ENCODE measurements at places on chromosomes 11 and 22. TPM values are rescaled to one million over a fixed set of nuclear protein-coding genes. Genes with fewer than 3 reads are reported as not detected.

DNA sequence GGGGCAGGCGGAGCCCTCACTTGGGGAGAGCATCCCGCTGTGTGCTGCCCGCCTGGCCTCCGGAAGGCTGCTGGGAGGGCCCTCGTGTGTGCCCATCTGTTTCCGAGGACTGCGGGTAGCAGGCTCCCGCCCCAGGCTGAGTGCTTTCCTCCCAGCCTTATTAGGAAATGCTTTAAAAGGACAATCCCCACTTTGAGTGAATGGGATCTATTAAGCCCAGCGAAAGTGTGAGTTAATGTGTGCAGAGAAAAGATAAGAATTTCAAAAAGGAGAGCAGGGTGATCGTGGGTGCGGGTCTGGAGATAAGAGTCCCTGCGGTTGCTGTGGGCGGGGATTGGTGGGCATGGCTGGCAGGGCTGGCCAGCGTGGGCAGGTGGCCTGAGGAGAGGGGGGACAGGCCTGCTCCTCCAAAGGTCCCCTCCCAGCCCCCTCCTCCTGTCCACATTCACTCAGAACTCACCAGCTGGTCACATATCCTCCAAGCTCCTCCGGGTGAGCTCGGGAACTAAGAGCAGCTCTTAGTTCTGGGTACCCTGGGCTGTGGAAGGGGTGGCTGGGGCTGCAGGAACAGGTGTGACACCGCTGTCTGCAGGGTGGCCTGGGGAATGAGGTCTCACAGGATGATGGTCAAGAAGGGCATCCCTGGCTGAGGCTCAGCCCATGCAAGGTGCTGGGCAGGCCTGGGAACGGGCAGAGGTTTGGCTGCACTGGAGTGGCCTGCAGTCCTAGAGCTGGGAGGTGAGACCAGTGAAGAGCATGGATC is 1260.3 kb downstream of the BRD1 start:
- no peaks in the 10 kb centered on the region for H3K27me3 ChIP-seq
- peak; percentile 91 for DNase-seq
- H3K27ac ChIP-seq: no peak overlapping the region
- H3K36me3 ChIP-seq: peaks cover 5% of the 10 kb centered on the region
- H3K4me1 ChIP-seq: peaks cover 22% of the 10 kb centered on the region
- H3K4me3 ChIP-seq: peak overlapping the region; percentile 73

DNA sequence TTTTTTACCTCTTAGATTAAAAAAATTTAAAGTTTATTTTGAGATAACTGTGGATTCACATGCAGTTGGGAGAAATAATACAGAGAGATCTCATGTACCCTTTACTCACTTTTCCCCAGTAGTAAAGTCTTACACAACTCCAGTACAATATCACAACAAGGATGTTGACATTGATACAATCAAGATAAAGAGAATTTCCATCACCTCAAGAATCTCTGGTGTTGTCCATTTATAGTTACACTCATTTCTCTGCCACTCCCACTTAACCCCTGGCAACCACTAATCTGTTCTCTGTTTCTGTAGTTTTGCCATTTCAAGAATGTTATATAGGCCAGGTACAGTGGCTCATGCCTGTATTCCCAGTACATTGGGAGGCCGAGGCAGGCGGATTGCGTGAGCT is 10.5 kb upstream of the ZBED5 start:
- no peak overlapping the region for H3K27ac ChIP-seq
- no peak overlapping the region for H3K4me3 ChIP-seq
- DNase-seq: no peak
- no peaks in the 10 kb centered on the region for H3K27me3 ChIP-seq
- peaks cover 13% of the 10 kb centered on the region for H3K4me1 ChIP-seq

Gene APOC3
- total RNA-seq: not detected

Gene PCSK7
- total RNA-seq: 65.0 TPM

Gene KBTBD3
- total RNA-seq: 3.0 TPM

Measured in osteocyte (in vitro differentiated cells).